ENCODE measurements at places on chromosomes 7 and 10. TPM values are rescaled to one million over a fixed set of nuclear protein-coding genes. Genes with fewer than 3 reads are reported as not detected.
A peak's percentile ranks its signal among the peaks of the same experiment; 100 is the strongest.

DNA sequence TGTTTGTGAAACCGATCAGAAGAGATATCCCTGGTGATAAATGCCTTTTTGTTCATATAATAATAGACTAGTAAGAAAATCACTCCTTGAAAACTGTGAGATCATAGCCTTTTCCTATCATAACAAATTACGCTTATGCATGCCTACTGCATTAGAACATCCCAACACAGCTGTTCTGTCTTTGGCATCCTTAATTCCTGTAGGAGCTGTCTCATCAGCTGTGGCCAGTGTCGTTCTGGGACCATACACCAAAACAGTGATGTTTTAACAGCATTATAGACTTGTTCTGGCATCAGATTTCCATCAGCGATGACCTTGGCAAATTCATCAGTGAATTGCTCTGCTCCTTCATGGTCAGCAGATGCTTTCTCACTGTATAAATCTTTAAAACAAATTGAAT lies 423.6 kb upstream of the LRGUK start:
- DNase-seq: no peak

DNA sequence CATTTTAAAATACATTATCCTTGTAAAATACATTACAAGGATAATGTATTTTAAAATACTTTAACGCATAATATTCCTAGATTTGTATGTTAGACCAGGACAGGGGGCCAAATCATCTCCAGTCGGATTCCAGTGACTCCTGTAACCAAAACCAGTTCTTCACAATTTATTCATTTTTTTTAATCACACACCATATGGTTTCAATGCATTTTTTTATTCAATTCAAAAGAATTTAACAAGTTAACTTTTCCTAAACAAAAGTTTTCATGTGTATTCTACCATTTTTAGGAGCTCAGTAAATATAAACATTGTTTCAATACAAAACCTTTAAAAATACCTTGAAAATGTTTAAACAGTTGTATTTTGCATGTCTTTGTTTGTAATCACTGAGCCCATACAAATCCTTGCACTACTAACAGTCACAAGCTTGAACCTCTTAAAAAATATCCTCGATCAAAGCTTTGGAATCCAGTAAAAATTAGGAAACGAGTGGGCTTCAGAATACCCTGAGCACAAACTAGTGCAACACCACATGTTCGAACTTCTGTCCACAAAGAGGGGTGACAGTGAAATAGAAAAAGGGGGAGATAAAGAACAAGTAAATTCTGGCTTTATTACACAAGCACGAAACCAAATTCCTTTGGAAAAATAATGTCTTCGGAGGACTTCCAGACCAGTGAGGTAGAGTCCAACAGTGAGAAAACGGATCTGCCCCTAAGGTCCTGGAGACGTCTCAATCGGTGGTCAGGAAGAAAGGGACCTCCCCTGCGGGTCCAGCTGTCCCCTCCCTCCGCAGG lies 1.6 kb downstream of the CCDC71L start:
- no peak for DNase-seq

GRCh38 chr7:87806150-87806549 lies 70.0 kb downstream of the SLC25A40 start:
- no peak for DNase-seq

GRCh38 chr7:88396948-88397322 lies 90.2 kb upstream of the STEAP4 start:
- no peak for DNase-seq

DNA sequence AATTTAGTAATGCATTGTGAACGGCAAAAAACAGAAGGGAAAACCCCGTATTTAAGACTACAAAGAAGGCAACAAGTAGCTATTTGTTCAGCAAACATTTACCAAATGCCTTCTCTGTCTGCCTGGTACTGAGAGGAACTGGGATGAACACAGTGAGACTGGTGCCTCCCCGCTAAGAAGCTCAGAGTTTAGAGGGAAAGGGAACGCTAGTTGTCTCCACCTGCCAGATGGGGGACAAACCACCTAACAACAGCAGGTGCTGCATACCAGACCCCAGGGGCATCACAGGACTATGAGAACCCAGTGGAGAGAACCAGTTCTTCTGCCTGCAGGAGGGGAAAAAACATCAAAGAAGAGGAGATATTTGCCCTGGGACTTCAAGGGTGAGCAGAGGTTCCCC lies 147.1 kb downstream of the SLC25A13 start:
- DNase-seq: no peak

- DNase-seq: no peak
These were observed 40.0 kb downstream of the NACAD start for GRCh38 chr7:45048748-45049147.

DNA sequence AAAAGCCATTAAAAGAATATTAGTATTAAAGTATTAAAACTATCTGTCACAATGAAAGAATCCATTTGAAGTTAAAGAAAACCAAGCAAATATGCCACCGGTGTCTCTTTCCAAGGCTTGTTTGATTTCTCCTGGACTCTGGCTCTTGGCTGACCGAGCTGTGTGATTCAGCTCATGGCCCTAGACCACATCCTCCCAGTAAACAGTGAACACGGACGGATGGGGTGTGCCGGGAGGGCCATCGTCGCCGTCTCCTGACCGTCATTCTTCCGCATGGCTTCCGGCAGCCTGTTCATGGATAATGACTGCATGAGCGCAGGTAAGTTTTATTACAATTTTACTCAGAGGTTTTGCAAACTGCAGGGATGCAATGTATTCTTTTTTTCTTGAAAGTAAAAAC lies 218.5 kb downstream of the DNAJB6 start:
- peak; percentile 73 for DNase-seq

DNA sequence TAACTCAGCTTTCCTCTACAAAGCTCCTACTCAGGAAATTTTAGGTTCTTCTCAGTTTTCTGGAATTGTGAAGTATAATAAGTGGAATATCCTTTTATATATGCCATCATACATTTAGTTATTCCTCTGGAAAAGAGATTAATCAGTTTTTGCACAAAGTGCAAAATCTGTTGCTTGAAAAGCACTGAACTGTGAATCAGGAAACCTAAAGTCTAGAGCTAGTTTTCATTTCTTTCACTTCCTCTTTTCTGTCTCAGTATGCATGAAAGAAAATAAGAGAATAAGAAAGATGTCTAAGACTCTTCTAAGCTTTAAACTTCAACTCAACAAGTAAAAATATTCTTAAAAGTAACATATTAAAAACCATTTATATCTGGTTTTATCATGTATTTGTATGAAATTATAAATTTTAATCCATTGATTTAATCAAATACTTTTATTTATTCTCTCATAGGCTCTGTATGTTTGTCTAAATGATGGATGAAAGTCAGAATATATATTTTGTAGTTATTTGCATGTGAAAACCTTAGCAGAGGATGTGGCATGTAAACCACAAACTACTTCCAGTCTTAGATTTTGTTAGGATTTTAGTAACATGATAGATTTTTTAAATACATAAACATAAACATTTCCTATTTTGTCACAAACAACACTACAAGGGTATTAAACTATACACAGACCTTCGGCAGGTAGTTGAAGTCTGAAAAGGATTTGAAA lies 1073.0 kb downstream of the XPNPEP1 start:
- DNase-seq: no peak

GRCh38 chr7:68627247-68627864 lies 970.9 kb upstream of the AUTS2 start:
- no peak for DNase-seq

DNA sequence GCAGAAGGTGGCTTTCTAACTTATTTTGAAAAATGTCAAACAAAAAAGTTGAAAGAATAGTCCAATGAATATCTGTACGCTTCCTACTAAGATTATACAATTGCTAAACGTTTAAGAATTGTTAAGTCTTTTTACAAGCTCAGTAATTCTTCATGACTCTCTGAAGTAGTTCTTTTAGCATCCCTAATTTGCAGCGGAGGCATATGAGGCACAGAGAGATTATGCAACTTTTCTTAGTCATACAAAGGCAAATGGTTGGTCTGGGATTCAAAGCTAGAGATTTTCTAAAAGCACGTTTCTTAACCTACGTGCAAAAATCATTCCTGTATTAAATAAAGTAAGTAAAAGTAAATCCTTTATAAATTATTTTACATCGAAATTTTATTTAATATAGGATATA lies 254.2 kb downstream of the MAGI2 start:
- DNase-seq: no peak

GRCh38 chr7:153772966-153773365 lies 279.2 kb upstream of the DPP6 start:
- no peak for DNase-seq

DNA sequence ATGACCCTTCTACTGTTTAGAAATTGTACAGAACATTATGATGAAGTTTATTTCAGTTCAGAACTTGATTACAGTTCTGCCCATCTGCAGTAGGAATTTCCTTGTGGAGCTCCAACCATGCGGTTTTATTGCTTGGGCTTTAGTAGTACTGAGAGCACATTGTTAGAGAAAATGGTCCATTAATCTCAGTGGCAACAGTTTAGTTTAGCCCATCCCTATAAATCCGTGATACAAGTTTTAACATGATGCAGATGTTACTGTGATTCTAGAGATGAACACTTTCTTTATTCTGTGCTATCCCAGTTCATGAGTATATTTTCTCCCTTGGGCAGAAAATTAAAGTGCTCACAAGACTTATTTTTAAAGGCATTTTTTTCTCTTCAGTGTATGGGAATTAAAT lies 84.8 kb upstream of the FZD8 start:
- DNase-seq: no peak

DNA sequence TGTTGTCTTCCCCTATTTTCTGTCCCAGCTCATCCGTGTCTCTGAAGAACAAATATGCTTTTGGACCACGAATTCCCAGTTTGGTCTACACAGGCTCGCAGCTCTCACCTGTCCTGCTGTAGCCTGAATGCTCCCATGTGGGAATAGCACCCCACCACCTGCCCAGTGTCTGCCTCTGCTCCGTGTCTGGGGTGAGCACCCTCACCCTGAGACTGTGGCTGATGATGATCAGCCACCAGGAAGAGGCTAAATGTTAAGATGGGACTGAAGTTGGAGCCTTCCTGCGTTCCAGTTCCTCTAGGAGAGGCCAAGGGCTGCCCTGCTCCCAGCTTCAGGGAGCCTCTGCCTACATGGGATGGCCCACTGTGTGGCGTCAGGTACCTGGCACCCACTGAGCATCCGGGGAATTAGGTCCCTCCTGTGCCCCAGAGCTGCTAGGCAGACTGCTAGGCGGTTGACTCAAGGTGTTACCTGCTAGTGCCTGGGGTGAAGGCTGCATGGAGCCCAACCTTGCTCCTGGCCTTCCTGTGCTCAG lies 3.7 kb downstream of the PGAM2 start:
- DNase-seq: no peak

DNA sequence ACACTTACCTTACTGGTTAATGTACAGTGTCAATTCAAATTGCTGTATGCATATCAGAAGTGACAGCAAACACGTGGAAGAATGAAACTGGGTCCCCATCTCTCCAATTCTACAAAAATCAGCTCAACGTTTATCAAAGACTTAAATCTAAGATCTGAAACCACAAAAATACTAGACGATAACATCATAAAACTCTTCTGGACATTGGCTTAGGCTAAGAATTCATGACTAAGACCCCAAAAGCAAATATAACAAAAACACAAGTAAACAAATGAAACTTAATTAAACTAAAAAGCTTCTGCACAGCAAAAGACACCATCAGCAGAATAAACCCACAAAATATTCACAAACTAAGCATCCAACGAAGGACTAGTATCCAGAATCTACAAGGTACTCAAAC lies 35.9 kb upstream of the PFKP start:
- no peak for DNase-seq

DNA sequence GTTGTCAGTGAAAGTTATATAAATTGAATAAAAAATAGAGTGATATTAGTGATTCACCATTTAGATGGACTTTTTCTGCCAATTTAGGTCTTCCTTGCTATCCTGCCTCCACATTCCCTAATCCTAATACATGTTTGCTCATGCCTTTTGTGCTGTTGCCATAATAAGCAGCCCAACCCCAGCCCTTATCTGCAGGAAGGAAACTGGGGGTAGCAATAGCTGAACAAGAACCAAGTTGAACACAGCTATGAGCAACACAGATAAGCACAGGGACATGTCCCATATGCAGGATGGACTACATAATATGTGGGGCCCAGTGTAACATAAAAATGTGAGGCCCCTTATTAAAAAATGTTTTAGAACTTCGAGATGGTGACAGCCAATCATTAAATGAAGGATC lies 91.2 kb upstream of the AHR start:
- DNase-seq: no peak

- no peak for DNase-seq
These were observed 500.1 kb upstream of the ZMIZ1 start for GRCh38 chr10:78568620-78569019.

- DNase-seq: peak; percentile 60
These were observed 54.1 kb downstream of the LAMB1 start for GRCh38 chr7:107948645-107949442.

DNA sequence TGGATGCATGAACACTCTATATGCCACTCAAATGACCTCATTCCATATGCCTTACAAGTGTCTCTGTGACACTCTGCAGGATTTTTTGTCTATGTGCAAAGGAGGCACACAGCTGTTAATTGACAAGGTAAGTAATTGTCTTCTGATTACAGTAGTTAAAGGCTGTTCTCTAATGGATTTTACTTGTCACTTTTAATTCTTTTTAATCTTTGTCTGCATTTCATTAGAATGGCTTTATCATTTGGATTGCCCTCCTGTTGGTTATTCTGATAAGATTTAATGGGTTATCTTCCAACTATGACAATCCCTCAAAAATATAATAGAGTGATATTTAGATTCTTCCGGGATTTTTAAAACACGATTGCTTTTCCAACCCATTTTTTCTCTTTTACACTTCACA lies 290.0 kb upstream of the TEX47 start:
- DNase-seq: no peak

GRCh38 chr7:15234431-15234830 lies 327.4 kb downstream of the AGMO start:
- no peak for DNase-seq

DNA sequence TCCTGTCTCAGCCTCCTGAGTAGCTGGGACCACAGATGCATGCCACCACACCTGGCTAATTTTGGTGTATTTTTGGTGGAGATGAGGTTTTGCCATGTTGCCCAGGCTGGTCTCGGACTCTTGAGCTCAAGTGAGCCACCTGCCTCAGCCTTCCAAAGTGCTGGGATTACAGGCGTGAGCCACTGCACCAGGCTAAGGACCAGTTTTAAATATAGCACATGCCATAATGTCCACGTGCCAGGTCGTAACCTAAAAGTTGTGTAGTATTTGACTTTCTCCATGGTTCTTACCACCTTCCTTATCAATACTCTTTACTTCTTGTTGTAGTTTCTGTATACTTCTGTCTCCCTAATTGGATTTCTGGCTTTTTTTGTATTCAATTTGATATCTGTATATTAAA lies 13.3 kb downstream of the ANKIB1 start:
- DNase-seq: no peak

SMNDC1 gene
- total RNA-seq: 5.1 TPM

ZMIZ2 gene
- total RNA-seq: 2.0 TPM

NPC1L1 gene
- not detected for total RNA-seq

BICC1 gene
- 15.2 TPM for total RNA-seq

RASA4 gene
- 3.9 TPM for total RNA-seq

UPK3B gene
- total RNA-seq: not detected

BET1 gene
- total RNA-seq: 21.7 TPM

BMPER gene
- total RNA-seq: 79.2 TPM

CPEB3 gene
- 0.53 TPM for total RNA-seq

All from MG63 (cell line).